K562 (cell line): ENCODE measurements at places on chromosomes 16 and 17.
A peak's percentile ranks its signal among the peaks of the same experiment; 100 is the strongest.

DNA sequence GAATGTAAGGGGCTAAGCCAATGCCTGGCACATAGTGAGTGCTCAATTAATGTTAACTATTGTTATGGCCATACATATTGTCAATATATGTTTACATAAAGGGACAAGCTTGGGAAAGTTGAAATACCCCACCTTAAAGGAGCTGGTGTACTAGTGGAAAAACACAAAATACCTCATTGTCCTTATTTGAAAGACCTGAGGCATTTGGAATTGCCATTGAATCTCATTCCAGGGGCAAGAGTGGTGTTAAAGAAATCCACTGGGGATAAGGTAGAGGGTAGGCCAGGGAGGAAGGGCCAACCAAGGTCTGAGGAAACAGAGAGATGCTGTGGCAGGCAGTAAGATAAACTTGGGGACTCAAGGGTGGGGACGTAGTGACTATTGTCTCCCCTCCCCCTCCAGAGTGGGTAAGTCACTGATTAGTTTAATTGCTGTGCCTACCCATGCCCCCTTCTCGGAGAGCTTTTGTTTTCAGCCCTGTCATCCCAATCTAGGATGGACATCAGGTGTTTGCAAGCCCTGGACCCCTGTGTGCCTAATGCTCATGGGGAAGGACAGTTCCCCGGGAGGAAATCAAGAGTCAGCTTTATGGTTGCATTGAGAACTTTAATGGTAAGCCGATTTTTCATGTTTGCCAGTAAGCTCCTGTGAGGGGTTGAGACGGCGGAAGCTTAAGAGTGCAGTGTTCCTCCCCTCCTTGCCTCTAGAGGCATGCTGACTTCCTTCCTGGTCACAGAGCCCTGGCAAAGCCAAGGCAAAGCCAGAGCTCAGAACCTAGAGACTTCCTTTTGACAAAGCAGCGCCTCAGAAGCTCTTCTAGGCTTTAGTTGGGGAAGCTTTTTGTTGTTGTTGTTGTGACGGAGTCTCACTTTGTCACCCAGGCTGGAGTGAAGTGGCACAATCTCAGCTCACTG is 2.5 kb upstream of the HEATR9 start:
- DNase-seq = no peak

GRCh38 chr17:51056813-51057510 is 63.7 kb downstream of the SPAG9 start:
- DNase-seq = peak; percentile 34

GRCh38 chr16:69787883-69788282 is 25.8 kb downstream of the WWP2 start:
- no peak for DNase-seq

DNA sequence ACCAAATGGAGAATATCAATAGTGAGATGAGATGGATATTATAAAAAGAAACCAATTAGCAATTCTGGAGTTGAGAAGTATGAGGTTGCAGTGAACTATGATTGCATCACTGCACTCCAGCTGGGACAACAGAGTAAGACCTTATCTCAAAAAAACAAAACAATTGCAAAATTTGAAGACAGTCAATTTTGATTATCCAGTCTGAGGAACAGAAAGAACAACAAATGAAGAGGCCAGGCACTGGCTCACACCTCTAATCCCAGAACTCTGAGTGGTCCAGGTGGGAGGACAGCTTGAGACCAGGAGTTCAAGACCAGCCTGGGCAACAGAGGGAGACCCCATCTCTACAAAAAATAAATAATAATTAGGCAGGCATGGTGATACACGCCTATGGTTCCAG is 35.0 kb downstream of the USP32 start:
- DNase-seq = no peak

GRCh38 chr17:55383771-55384642 is 37.6 kb downstream of the MMD start:
- DNase-seq = peak; percentile 12

DNA sequence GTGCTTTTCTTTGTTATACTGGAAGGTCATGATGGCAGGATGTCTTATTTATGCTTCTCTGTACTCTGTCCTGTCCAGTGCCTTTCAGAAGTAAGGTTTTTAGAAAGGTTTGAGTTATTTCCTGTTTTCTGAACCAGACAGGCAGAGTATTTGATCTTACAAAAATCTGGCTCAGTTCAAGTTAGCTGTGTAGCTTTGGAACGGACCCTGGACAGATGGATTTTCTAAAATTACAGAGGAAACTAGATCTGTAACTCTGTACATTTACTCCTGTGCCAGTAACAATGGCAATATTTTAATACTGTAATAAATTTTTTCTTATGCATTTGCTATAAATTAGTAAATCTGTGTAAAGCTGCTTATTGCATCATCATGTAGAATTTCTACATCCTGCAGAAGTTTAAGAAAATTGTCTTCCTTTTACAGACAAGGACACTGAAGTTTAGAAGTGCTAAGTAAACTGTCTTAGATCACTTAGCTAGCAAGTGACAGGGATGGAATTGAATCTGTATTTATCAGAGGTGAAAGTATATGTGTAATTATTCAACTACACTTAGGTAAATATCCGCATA is 347.6 kb downstream of the WWOX start:
- DNase-seq = no peak

DNA sequence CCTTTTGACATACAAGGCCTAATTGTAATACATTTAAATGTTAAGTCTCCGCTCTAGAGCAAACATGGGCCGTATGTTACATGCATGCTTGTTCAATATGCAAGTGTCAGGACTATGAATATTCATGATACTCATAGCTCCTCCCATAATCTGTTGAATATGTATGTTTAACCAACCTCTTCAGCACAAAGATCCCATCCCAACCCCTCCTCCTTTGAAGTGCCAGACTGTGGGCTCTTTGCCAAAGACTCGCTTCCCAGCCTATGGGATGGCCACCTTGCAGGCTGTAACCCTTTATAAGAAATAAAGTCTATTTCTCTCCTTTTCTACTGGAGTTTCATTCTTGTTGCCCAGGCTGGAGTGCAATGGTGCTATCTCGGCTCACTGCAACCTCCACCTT is 156.2 kb downstream of the ABCC12 start:
- DNase-seq = no peak

- no peak for DNase-seq
These were observed 478.2 kb downstream of the WWOX start for GRCh38 chr16:78577630-78578029.

- no peak for DNase-seq
These were observed 232.0 kb downstream of the ENGASE start for GRCh38 chr17:79306424-79307318.

DNA sequence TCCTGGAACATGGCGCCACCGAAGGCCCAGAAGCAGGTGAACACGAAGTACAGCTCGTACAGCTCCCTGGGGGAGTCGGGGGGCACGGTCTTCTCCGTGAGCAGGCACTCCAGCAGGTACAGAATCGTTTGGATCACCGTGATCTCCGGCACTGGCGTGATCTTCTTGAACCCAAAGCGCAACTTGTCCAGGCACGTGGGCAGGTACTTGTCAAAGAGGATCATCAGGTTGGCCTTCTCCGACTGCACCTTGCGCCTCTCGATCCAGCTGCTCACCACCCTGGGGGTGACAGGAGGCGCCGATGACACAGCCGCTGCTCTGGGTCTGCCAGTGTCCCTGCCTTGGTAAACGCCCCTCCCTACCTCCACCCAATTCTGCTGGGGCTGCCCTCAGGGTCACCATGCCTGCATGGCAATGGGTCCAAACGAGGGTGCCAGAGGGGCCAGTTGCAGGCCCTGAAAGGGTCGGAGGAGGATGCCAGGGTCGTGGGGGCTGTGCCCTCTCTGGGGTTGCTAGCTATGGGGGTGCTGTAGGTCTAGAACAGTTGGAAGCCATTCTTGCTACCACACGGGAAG is 90.9 kb downstream of the DNAH17 start:
- DNase-seq = no peak

DNA sequence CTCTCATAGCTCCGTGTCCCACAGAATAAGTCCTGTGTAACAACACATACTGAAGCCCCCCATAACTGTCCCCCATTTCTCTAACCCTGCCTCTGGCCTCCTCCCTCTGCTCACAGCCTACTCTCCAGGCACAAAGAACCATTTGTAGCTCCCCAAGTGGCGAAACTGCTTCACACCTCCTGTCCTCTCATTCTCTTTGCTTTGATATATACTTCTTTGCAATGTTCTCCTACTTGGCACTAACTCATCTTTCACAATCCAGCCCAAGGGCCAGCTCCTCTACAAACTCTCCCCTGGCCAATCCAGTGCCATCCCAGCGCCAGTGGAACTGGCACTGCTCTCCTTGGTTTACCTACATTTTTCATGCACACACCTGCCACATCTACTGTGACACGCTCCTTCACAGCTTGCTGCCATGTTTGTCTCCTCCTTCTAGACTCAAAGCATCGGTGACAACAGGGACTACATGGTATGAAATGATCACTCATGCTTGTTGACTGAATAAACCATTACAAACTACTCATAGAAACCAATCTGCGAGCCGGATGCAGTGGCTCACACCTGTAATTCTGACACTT is 12.8 kb downstream of the CYTH1 start:
- DNase-seq = no peak

DNA sequence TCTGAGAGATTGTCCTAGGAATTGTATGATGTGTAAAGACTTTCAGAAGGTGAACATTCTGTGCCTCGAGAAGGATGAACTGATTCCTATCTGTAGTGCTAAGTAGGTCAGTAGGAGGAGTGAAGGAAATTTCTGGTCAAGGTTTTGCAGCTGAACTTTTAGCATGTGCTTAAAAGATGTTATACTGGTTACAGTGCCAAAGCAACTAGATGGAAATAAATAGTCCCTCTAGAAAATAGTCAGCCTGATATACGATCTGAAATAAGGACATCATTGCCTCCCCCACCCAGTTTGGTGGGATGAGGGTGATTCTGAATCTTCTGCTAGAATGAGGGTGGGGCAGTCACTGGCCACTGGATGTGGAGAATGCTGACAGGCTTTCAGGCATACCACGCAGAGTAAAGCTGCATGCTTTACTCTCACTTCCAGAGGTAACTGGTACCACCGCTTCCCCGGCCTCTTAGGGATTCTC is 57.2 kb upstream of the VPS4A start:
- DNase-seq = no peak

DNA sequence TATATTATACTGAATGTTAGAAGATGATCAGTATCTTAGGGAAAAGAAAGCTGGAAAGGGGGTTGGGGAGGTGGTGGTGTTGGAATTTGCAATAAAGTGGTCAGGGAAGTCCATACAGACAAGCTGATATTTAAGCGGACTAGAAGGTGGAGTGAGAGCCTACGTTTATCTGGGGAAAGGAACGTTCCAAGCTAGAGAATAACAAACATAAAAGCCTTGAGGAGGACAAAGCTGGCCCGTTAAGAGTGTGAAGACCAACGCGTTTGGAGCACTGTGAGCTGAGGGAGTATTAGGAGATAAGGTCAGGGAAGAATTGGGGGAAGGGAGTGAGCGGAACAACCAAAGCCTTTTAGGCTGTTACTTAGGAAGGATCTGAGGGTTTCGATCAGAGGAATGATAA is 1.4 kb downstream of the DDX42 start:
- DNase-seq = peak; percentile 70

GRCh38 chr17:29252101-29252791 is 5.6 kb downstream of the CRYBA1 start:
- peak; percentile 30 for DNase-seq

DNA sequence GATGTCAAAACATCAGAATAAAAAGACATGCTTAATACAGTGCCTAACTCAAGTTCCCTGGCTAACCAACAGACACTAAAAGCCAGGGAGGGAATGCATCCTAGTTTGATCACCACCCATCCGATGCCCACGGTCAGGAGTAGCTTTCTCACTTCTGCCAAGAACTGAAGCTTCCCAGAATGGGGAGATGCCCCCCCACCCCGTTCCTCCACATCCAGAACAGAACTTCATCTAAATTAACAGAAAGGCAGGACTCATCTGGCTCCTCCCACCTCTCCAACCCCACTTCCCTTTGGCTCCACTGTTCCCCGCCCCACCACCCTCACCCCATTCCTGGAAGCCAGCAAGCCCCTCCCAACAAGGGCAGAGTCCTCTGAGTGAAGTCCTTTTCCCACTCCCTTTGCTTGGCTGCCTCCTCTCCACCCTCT is 33.7 kb downstream of the GDE1 start:
- peak; percentile 91 for DNase-seq

DNA sequence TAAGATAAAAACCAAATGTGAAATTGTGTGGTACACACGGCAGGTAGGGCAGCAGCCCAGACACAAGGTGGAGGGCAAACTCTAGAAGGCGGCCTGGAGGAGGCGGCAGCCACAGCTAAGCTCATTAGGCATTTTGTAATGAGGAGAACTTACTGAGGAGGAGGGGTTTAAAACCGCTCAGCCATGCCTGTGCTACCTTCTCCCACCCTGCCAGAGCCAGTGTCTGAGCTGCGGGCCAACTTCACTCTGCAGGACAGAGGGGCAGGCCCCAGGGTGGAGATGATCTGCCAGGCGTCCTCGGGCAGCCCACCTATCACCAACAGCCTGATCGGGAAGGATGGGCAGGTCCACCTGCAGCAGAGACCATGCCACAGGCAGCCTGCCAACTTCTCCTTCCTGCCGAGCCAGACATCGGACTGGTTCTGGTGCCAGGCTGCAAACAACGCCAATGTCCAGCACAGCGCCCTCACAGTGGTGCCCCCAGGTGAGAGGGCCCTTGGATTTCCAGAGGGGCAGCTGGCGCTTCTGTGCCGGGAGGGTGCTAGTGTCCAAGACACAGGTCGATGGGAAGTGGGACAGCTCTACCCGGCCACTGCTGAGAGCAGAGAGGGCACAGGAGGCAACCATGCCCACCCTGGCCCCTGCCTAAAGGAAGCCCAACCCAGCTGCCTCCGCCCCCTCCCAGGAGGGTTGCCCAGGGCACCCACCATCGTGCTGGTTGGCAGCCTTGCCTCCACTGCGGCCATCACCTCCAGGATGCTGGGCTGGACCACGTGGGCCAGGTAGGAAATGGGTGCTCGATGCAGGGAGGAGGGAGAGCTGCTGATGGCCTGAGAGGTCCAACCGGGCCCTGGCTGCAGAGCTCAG is 4.3 kb upstream of the SYNGR2 start:
- DNase-seq = no peak

GRCh38 chr17:44628243-44629188 is 27.8 kb upstream of the MEIOC start:
- no peak for DNase-seq

DNA sequence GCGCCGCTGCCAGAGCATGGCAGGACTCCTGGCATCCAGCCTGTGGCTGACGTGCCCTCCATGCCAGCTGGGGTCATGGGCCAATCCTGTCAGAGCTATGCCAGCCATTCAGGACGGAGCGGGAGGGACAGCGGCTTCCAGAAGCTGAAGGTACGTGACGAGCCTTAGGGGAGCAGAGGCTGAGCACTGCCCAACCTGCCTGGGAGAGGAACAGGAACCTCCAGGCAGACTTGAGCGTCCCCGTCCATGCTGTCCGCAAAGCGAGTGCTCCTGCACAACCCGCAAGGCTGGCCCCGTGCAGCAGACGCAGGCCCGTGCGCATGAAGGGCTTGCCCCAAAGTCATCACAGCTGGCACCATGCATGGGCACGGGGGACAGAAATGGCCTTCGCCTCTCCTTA is 21.5 kb downstream of the NDUFAF8 start:
- DNase-seq = no peak
